Aorta (tissue), 5 donors: ENCODE measurements at places on chromosomes 2 and 18.
A peak's percentile ranks its signal among the peaks of the same experiment; 100 is the strongest.

- no peak for DNase-seq
Measured at GRCh38 chr2:148263890-148264289, 243.0 kb downstream of the MBD5 start.

- no peak for DNase-seq
Measured at GRCh38 chr2:145119225-145119624, 599.3 kb upstream of the ZEB2 start.

DNA sequence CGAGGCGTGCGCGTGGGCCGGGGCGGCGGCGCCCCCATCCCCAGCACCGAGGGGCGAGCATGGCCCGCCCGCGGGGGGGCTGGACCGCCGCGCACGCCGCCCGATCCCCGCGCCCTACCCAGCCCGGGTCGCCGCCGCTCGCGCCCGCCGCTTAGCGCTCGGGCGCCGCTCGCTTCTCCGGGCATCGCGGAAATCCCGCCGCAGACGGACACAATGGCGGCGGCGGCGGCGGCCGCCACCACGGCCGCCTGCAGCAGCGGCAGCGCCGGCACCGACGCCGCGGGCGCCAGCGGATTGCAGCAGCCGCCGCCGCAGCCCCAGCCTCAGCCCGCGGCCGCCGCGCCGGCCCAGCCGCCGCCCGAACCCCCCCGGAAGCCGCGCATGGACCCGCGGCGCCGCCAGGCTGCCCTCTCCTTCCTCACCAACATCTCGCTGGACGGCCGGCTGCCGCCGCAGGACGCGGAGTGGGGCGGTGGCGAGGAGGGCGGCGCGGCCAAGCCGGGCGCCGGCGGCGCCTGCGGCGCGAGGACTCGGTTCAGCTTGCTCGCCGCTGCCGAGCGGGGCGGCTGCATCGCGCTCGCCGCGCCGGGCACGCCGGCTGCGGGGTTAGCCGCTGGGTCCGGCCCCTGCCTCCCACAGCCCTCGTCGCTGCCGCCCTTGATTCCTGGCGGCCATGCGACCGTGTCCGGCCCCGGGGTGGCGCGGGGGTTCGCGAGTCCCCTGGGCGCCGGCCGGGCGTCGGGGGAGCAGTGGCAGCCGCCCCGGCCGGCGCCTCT, 453 bp downstream of the CABLES1 start:
- peak; percentile 71 for DNase-seq

- DNase-seq = no peak
Measured at GRCh38 chr2:175684466-175684865, 317.6 kb downstream of the LNPK start.

DNA sequence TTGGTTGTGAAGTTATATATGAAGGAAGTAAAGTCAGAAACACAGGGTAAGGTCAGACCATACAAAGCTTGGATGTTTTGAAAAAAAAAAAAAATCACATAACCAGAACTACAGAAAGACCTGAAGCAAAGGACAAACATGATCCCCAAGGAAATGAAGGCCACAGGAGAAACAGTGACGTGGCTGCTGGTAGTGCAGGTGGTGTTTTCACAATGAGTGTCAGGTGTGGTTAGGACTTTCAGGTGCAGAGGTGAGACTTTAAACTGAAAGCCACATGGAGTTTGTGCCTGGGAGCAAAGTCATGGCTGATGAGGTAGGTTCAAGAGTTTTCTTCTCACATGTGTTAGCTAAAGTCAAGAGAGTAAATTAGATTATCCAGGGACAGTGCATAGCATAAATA, 270.7 kb downstream of the PIEZO2 start:
- no peak for DNase-seq

DNA sequence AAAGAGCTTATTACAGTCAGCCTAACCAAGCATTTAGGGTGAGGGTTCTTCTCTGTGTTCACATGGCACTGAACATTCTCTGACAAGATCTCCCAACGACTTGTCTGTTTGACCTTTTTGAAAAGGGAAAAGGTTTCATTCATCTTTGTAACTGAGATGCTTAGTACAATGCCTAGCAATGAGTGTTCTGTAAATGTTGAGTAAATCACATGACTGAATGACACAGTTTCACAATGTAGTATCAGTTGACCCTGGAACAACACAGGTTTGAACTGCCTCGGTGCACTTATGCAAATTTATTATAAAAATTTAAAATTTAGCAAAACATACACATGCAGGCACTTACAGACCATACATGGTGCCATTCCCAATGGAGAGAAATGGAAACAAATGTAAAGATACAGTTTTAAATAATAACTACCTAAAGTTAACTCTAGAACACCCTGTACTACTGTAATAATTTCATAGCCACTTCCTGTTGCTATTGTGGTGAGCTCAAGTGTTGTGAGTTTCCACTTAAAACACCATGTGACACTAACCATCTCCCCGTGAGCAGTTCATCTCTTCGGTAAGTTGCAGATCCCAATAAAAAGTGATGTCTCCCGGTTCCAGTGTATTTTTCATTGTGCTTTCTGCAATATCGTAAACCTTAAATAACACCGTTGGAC, 34.1 kb upstream of the VWC2L start:
- no peak for DNase-seq

DNA sequence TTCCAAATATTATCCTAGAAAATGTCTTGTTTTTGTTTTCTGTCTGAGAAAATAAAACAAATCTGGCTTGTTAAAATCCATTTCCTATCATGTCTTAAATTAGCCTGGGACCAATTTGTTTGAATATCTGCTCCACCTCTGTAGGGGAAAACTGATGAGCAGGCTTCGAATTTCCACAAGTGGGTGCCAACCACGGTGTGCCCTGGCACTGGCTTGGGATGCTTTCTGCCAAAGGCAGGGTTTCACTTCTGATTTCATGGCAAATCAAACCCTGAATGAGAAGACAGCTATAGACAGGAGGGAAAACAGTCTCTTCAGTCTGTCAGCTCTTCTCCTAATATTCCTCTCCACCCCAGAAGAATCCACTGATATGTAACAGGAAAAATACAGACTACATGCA, 33.7 kb upstream of the STAT4 start:
- no peak for DNase-seq

GRCh38 chr2:37189452-37190153, 1.1 kb upstream of the SULT6B1 start:
- DNase-seq = no peak

GRCh38 chr2:237896507-237896892, 37.1 kb downstream of the RAMP1 start:
- no peak for DNase-seq

- no peak for DNase-seq
Measured at GRCh38 chr2:174856447-174856846, 92.2 kb upstream of the CHRNA1 start.
